NCI-H2227 treated with DMSO at 0.1 percent for 48 hours (cell line): ENCODE measurements at places on chromosomes 7 and 10.

- DNase-seq: no peak
These were observed 3.6 kb upstream of the SEMA3C start for GRCh38 chr7:80922253-80923049.

DNA sequence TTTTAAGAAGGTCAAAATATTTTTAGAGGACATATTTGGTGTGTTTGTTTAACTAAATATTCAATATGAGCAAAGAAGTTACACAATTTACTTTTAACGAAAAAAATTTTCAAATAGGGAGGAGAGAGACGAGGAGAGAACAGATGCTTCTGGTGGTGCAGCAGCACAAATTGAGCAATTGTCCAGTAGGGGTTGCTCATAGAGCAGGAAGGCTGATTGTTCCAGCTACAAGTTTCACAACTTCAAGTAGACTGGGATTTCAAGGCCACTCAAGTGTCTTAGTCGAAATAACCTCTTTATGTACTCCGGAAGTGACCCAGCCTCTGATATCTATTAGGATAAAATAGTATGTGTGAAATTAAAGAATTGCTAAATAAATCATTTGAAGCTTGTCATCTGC, 197.9 kb downstream of the HDAC9 start:
- DNase-seq: no peak

DNA sequence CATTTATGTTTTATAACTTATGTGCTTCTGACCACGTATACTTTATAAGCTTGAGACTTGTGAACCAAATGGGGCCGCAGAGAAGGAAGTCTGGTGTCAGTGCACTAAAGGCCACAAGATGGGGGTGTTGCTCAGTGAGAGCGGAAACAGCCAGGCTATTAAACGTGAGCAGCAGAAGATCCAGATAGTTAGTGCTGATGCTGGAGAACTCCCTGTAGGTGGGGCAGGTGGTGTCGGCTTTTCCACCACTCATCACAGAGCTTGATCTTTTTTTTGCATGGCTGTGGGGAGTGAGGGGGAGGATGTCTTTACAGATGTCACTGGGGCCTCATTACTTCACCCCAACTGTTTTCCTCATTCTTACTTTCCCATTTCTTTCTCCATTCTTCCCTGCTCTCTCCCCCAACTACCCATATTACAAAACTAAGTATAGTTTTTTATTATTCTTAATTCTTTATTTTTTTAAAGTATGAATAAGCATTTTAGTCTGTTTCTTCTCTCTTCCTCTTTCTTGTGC, 34.7 kb downstream of the ACADSB start:
- DNase-seq: peak; percentile 80

- DNase-seq: no peak
These were observed 74.9 kb upstream of the PRPS1L1 start for GRCh38 chr7:18102576-18102975.
